Umbilical cord (tissue), 2 donors: ENCODE measurements at places on chromosomes 5 and 9.

DNA sequence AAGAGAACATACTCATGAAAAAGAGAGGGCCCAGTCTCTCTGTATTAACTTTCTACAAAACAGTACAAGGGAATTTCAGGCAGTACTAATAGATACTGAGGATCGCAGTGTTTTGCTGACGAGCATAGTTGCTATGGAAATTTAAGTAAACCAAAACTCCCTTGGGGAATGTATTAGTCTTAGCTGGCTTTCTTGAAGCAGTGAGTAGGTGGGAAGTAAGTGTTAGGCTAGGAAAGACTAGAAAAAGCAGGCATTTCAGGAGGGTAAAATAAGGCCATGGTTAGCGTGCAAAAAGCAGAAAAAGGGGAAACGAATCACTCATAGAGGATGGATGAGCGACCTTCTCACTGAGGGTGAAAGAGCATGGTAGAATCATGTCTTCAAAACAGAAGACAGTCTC, 84.3 kb upstream of the ACTBL2 start:
- DNase-seq = peak; percentile 66

DNA sequence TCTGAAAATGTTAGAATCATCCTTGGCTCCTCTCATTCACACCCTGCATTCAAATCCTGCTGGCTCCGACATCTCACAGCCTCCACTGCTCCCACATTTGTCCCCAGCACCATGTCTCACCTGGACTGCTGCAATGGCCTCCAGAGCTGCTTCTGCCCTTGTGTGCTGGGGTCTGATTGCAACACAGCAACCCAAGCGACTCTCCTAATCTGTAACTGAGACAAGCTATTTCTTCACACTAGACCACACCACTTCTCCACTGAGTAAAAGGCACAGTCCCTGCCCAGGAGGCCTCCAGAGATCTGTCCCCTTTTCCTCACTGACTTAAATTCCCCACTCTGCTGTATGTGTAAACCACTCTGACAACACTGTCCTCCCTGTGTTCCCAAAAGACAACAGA, 151.1 kb upstream of the TAS2R1 start:
- no peak for DNase-seq

GRCh38 chr5:138448481-138449398, 9.9 kb downstream of the REEP2 start:
- DNase-seq = no peak

GRCh38 chr5:78009937-78010527, 233.9 kb upstream of the TBCA start:
- DNase-seq = peak; percentile 77

DNA sequence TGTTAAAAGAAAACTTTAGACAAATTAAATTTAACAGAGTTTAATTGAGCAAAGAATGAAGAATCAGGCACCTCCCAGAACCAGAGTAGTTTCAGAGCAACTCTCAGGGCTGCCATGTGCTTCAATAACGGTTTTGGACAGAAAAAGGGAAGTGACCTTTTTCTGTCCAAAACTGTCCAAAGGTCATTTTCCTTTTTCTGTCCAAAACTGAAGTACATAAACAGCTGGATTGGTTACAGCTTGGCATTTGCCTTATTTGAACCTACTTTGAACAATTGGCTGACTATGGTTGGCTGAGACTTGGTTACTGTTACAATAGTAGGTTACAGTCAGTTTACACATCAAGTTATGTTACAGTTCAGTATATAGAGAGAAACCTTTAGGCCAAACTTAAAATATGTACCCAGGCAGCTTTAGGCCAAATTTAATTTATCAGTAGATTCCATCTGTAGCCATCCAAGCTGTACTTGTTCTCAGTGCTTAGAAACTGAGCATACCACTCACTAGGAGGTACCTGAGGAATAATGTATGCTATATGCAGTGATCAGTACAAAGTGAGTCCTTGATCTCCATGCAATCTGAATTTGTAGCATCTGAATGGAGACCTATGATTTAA, 44.0 kb downstream of the C9orf85 start:
- DNase-seq = no peak

- no peak for DNase-seq
Observed at GRCh38 chr5:134093351-134093750, 21.1 kb upstream of the TCF7 start.

GRCh38 chr5:179313849-179314521, 31.3 kb downstream of the ADAMTS2 start:
- peak; percentile 95 for DNase-seq

GRCh38 chr9:518540-518939, 303.9 kb downstream of the DOCK8 start:
- DNase-seq = no peak

DNA sequence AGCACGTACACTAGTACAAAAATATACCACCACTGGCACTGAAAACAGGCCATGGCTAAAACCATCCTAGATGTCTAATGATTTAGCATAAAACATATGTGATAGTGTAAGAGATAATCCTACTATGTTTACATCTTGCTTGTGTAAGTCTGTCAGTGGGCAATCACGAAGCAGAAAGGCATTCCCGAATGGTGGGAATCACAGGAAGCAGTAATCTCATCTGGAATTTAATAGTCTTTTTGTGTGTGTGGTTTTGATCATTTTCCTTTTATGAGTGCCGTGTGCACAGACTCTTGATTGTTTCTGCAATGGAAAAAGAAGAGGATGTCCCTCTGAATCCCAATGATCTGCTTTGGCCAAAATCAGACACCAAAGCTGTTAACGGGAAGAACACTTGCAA, 200.5 kb downstream of the EBF1 start:
- DNase-seq = no peak

DNA sequence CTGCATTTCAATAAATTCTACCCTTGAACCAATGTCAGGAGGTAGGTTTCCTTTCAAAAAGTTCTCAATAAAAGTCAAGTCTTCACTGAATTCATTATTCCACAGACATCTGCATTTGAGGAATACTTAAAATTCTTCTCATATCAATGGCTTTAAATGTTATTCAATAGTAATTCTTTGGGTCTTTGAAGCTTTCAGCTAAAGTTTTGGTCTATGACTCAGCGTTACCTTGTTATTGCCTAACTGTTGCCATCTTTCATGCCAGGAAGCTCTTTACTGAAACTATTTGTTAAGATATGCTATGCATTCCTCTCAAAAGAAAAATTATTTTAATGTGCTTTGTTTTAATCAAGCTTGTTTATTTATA, 170.5 kb downstream of the NNT start:
- DNase-seq = peak; percentile 62

- no peak for DNase-seq
Observed at GRCh38 chr9:127035948-127036347, 86.5 kb downstream of the ANGPTL2 start.

- peak; percentile 79 for DNase-seq
Observed at GRCh38 chr5:112757468-112758208, 20.0 kb downstream of the APC start.

DNA sequence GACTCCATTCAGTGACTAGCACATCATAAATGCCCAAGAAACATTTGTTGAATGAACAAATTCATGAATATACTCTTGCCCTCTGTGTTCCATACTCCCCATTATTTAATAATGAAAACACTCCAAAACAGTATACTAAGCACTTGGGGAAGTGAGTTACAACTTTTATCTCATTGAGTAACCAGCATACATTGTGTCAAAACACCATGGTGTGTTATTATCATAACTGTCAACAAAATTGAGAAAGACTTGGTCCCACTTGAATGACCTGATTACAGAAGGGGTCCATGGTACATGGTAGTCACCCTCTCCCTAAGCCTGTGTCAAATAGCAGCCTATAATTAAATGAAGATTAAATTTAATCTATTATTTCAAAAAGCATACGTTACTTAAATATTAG, 16.2 kb downstream of the ANKH start:
- DNase-seq = no peak

DNA sequence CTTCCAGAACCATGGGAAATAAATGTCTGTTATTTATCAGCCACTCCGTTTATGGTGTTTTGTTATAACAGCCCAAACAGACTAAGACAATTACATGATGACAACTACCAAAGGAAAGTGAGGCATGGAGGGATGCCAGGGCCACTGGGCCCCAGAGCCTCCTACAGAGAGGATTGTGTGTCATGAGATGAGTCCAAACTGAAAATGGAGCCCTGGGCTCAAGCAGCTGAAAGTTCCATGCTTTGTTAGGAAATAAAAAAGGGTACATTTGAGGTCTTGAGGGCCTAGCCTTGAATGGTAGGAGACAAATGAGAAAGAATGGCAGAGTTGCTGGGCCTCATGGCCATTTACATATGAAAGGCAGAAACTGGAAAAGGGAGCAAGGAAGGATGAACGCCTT, 586.5 kb downstream of the CETN3 start:
- DNase-seq = no peak

GRCh38 chr5:15734058-15734457, 234.1 kb downstream of the FBXL7 start:
- no peak for DNase-seq

GRCh38 chr5:132225165-132226032, 2.3 kb downstream of the P4HA2 start:
- DNase-seq = peak; percentile 98

DNA sequence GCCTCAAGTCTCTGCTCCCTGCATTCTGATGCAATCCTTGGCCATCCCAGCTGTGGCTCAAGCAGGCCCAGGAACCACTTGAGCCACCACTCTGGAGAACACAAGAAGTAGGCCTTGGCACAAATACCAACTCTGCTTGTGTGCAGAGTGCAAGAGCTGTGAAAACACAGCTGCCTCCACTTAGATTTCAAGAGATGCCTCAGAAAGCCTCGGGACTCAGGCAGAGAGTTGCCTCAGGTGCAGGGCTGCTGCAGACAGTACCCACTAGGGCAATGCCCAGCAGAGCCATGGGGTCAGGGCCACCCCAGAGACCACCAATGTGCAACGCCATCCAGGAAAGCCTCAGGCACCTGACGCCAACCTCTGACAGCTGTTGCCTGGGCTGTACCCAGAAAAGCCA, 82.4 kb downstream of the FREM1 start:
- no peak for DNase-seq

- DNase-seq = no peak
Observed at GRCh38 chr5:175682664-175683063, 24.8 kb downstream of the HRH2 start.

DNA sequence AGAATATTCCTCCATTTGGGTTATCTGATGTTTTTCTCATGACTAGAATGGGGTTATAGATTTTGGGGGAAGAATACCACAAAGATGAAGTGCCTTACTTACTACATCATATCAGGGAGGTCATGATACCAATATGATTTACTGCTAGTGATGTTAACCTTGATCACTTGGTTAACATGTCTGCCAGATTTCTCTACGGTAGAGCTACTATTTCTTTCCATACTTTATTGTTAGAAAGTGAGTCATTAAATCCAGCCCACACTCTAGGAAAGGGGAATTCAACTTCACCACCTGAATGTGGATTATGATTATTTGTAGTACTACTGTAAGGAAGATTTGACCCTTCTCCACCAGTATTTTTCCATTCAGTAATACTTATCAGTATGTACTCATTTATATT, 64.7 kb downstream of the UBE2R2 start:
- no peak for DNase-seq

DNA sequence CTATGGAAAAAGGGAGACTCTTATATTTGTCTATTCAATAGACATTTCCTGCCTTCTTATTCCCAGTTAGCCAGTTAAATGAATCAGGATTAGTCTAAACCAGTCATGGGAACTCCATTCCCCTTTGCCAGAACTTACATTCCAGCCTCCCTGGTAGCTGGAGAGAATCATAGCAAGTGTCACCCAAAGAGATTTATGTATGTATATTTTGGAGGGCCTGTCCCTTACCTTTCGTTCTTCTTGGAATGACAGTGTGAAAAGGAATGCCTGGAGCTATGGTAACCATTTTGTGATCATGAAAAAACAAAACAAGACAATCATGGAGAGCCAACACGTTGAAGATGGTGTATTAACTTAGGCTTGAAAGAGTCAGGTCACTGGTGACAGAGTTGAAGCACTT, 627.7 kb downstream of the CCDC171 start:
- DNase-seq = no peak

GRCh38 chr5:90293931-90294330, 115.6 kb downstream of the CETN3 start:
- no peak for DNase-seq

DNA sequence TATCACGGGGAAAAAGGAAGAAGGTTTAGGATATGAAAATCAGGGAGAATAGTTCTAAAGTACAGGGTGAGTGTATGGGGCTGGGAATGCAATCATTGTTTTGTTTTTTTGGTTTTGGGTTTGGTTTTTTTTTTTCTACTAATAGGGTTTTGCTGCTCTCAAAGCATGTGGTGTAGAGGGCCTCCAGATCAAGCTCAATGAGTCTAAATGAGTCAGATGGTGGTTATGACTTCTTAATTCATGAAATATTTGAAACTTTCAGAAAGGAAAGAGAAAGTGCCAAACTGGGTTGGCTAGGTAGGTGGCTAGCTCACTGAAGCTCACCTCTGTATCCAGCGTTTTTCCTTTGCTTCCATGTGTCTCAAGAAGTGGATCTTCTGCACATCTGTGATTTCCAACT, 10.7 kb downstream of the OR1L8 start:
- no peak for DNase-seq

DNA sequence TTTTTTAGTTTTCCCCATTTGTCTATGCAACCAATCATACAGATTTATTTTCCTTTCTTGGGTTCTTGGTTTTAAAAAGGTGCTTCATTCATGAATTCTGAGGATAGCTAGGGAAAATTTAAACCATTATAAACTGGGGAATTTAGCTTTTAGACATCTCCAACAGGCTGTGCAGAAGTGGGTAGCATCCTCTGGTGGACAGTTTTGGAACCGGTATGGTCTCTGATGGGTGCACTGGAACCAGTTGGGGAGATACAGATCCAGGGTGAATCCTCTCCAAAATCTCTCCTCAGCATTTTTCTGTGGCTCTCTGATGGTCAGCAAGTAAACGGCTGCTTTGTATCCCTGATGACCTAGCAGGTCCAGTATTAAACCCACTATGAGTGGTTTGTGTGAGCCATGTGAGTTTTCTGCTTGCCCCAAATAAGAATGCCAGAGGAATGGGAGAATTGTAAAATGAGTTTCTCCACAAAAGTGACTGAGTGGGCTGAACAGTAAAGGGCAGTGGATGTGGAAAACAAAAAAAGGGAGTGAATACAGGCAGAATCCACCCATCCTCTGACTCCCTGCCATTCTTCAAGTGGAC, 9.1 kb upstream of the DNAJC25 start:
- peak; percentile 62 for DNase-seq

DNA sequence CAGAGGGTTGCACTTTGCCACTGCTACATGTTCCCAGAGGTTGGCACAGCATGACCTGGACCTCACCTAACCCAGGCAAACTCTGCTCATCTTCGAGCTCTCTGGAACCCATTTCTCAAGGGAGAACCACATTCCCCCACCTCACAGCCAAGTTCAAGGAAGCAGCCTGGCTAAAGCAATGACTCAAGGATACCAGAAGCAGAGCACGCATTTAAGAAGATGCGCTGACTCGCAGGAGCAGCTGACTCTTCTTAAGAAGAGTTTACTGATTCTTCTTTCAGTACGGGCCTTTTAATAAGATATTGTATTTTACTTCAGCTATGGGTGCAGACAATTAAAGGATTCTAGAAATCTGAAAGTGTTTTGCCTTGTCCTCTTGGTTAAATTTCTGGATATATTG, 4.1 kb upstream of the SEMA5A start:
- no peak for DNase-seq

GRCh38 chr9:137176302-137177182, 4.7 kb upstream of the TMEM210 start:
- no peak for DNase-seq
